ENCODE measurements at places on chromosomes 2 and 18.

DNA sequence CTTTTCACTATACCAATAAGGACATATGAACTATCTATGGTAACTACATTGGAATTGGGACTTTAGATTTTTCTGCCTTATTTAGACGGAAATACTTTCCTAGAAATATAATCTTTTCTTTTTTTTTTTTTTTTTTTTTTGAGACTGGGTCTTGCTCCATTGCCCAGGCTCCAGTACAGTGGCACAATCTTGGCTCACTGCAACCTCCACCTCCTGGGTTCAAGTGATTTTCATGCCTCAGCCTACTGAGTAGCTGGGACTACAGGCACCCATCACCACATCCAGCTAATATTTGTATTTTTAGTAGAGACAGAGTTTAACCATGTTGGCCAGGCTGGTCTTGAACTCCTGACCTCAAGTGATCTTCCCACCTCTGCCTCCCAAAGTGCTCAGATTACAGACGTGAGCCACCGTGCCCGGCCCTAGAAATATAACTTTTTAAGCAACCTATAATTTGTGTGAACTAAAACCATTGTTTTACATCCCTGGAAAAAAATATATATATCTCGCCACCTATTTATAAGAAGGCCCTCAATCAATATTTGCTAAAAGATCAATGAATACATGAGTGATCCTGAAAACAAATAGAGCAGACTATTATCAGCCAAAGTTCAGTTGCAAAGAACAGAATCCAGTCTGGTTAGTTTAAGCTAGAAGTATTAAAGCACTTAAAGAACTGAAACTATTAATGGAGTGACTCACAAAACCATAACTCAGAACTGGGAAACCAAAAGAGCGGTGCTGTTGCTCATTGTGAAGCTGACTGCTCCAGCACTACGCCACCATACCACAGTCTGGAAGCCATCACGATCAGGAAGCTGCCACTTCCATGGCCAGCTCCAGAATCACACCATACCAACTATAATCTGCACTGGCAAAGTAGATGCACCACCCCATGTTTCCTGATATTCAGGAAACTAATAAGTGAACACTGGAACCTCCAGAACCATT, 8.4 kb upstream of the HNRNPLL start:
- no peak for DNase-seq

- DNase-seq = no peak
These were observed 22.7 kb upstream of the DSC1 start for GRCh38 chr18:31185186-31185950.

DNA sequence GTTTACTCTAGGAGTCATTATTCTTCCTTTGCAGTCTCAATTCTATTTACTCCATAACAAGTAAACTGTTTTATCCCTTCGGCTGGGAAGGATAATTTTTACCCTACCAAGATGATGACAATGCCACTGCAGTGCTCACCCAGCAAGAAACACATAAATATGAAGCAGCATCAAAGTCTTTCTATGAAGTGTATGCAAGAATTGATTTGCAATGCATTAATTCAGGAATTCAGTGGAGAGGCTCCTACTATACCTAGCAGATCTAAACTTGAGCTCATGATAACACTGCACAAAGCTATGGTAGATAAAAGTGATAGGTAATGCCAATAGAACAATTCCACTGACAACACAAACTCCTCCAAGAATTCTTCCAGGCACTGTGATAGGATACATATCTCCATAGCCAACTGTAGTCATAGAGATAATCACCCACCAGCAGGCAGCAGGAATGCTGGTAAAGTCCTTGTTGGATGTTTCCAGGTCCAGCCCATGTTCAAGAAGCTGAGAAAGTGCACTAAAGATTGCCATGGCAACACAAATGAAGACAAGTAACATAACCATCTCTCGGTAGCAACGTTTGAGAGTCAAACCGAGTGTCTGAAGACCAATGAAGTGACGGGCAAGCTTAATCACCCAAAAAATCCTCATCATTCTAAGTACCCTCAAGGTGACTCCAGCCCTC, 49.9 kb downstream of the KCNG3 start:
- no peak for DNase-seq

GRCh38 chr2:36528766-36529392, 69.1 kb downstream of the FEZ2 start:
- no peak for DNase-seq

- no peak for DNase-seq
These were observed 48.9 kb downstream of the ASXL2 start for GRCh38 chr2:25829377-25829704.

DNA sequence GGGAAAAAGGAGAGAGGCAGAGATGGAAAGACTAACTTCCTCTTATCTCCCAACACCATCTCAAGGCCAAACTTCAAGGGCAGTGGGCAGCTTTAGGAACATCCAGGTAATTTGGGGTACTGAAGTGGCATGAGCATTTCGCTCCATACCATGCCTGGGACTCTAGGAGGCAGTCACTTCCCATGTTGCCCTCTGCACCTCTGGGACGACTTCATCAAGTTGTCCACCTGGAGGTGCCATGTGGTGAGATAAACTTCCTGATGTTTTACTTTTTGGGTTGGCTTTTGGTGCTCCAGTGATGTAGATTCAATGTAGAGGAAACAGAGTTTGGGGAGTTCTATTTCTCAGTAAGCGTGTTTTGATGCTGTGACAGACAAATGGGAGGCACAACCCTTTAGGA, 56.3 kb upstream of the UPP2 start:
- DNase-seq = no peak

DNA sequence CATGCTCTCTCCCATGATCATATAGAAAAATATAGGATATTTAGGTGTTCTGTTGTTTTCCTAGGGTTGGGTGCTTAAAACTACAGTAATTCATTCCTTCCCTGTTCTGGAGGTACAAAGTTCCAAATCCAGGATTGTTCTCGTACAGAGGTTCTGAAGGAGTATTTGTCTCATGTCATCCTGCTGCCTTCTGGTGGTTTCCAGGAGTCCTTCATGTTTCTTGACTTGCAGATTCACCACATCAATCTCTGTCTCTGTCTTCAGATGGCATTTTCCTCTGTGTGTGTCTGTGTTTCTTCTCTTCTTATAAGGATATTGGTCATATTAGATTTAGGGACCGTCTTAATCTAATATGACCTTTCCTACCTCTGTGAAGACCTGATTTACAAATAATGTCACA, 397.9 kb downstream of the NYAP2 start:
- DNase-seq = no peak

GRCh38 chr2:9780368-9781130, 62.7 kb upstream of the TAF1B start:
- DNase-seq = no peak

GRCh38 chr2:104092886-104093285, 761.0 kb upstream of the POU3F3 start:
- no peak for DNase-seq

DNA sequence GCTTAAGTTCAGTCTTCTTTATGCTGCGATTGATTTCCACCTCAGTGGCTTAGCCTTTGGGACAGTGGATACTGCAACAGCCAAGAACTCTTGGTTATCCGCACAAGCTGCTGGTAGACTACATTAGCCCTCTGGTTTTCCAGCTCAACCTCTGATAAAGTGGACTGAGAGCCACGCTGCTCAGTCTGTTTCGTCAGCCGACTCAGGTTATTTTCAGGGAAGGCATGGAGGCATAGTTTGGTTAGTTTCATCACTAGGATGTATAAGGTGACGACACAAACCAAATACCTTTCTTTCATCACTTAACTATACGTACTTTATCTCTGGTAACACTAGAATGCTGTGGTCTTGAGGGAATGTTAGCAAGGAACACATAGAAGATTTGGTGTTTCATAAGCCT, 14.2 kb downstream of the CD8A start:
- no peak for DNase-seq

DNA sequence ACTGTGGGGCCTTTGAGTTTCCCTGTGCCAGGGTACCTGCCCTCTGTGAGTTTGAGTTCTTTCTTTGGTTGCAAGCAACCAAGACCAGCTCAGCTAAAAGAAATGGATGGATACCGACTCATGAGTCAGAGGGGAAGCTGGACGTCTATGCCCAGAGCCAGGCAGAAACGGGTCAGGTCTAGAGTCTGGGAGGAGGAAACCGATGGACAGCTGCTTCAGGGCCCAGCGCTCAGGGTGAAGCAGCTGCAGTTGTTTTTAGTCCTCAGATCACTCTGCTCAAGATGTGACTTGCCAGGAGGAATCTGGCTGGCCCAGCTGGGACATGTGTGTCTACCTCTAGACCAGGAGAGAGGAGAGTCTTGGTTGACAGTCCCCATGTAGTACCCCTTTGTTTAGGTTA, 10.1 kb upstream of the TYMS start:
- no peak for DNase-seq

DNA sequence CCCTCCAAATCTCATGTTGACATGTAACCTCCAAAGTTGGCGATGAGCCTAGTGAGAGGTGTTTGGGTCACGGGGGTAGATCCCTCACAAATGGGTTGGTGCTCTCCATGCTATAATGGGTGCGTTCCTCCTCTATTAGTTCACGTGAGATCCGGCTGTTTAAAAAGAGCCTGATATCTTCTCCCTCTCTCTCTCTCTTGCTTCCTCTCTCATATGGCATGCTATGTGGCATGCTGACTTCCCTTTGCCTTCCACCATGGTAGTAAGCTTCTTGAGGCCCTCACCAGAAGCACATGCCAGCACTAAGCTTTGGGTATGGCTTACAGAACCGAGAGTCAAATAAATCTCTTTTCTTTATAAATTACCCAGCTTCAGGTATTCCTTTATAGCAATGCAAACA, 39.2 kb downstream of the C2orf76 start:
- no peak for DNase-seq

- no peak for DNase-seq
These were observed 78.8 kb downstream of the ANKRD12 start for GRCh38 chr18:9215221-9215933.

- DNase-seq = no peak
These were observed 68.2 kb downstream of the MAP4K3 start for GRCh38 chr2:39368846-39369245.

GRCh38 chr2:73112026-73112912, 479 bp downstream of the RAB11FIP5 start:
- DNase-seq = no peak

DNA sequence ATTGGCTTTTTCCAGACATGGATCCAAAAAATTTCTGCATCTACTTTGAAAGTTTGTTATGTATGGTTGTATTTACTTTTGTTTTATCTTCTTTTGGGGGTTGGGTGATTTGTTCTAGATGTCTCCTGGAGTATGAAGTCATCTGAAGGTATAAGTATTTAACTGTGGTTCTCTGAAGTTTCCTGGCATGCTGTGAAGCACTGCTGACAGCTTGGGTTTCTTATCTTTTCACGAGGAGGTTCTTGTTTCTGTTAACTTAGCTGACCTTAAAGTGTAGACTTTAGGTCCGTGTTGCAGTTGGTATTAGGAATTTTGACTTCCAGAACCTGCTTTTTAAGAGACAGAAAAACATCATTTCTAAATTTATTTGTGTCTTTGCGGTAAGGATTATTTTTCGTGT, 15.9 kb downstream of the GLS start:
- DNase-seq = no peak

GRCh38 chr2:191959209-191959608, 112.3 kb upstream of the CAVIN2 start:
- peak; percentile 16 for DNase-seq

- no peak for DNase-seq
These were observed 47.2 kb downstream of the HIBCH start for GRCh38 chr2:190272457-190272842.

- no peak for DNase-seq
These were observed 268.3 kb upstream of the CDH20 start for GRCh38 chr18:61064911-61065310.

GRCh38 chr2:119809339-119810048, 49.8 kb downstream of the PTPN4 start:
- no peak for DNase-seq

- DNase-seq = no peak
These were observed 29.0 kb upstream of the GIGYF2 start for GRCh38 chr2:232667989-232668583.

GRCh38 chr2:138335036-138335435, 166.5 kb upstream of the SPOPL start:
- DNase-seq = no peak

All from NCI-H1436 treated with DMSO at 0.1 percent for 48 hours (cell line).